ENCODE measurements at places on chromosomes 7 and 10. TPM values are rescaled to one million over a fixed set of nuclear protein-coding genes. Genes with fewer than 3 reads are reported as not detected.

The CLDN3 gene
- total RNA-seq, result not detected

The EBF3 gene
- total RNA-seq, result not detected

The CCDC6 gene
- 18.6 TPM for total RNA-seq

The GFRA1 gene
- total RNA-seq, result 49.4 TPM

The UCMA gene
- not detected for total RNA-seq

The POLR1F gene
- total RNA-seq, result 27.3 TPM

The PNLIPRP2 gene
- not detected for total RNA-seq

The ZSCAN21 gene
- total RNA-seq, result 7.4 TPM

The TFR2 gene
- total RNA-seq, result 1.6 TPM

DNA sequence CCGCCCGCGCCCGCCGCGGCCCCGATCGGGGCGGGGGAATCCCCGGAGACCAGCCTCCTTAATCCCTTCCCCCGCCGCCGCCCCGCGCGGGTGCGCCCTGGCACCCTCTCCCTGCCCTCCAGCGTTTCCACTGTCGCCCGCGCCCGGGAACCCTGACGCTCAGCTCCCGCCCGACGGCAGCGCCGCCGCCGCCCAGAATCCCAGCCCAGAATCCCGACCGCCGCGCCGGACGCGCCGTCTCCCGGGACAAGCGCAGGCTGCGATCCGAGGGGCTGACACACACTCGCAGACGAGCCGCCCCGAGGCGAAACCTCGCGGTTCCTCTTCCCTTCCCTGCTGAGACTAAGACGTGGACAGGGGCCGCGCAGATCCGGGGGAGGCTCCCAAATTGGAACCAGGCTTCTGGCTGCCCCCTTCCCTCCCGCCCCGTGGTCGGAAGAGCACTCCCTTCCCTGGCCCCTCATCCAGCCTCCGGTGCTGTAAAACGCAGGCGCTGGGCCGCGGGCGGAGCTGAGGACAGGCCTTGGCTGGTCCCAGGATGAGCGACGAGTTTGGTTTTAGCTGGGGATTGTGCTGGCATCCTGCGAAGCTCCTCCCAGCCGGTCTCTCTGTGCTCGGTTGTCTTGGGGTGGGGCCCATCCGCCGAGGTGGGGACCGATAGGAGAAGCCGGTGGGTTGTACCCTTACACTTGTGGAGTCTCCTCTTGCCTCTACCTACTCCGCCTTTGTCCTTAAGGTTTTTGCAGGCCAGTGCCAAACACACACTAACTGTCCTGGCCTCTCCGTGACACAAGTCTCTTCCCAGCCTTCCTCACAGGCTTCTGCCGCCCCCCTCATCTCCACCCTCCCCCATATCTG is 1.1 kb downstream of the MARVELD1 start:
- DNase-seq, result peak; percentile 75

- no peak for DNase-seq
These were observed 9.9 kb downstream of the RHEB start for GRCh38 chr7:151509670-151510333.

DNA sequence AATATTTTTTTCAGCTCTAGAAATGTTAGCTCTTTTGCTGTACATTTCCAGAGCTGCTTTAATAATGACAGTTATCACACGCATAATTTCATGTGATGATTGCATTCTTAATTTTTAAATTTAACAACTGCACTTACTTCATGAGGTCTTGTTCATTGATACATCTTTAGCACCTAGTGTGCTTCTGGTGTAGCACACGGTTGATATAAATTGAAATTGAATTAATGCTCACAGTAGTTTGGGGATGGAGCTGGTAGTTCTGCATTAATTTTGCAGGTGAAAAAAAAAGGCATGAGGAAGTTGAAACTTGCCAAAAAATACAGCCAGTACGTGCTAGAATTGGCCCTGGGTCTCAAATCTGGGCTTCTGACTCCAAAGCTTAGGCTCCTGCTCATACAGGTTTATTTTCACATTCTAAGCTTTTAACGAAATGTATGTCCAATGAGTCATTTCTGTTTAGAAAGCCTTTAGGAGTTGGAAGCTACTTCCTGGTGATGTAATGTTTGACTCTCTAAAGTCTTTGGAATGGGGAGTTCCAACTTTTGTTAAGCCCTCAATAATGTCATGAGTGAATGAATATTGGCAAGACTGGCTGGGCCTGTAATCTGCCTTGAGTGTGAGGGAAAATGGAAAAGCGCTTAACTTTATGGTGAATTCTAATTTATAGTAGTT is 62.5 kb downstream of the DAGLB start:
- peak; percentile 97 for DNase-seq

DNA sequence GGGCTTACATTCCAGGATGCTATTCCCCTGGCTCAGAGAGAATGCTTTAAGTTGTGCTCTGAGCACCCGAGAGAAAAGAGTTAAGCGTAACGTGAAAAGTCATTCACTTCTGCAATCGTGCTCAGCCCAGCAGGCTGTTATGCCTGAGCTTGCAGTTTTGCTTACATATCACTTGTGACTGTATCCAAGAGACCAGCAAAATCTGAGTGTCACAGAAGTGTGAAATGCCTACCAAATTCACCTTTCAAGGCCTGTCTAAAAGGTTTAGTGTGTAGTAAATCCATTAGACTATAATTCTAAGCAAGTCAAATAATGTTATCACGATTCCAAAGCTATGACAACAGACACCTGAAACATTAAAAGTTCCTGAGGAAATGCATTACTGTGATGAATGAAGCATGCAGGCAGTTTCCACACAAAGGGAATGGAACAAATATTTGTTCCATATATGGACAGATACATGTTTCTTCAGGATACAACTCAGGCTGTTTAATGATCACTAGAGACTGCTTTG is 20.1 kb downstream of the ITGB1 start:
- DNase-seq, result no peak

DNA sequence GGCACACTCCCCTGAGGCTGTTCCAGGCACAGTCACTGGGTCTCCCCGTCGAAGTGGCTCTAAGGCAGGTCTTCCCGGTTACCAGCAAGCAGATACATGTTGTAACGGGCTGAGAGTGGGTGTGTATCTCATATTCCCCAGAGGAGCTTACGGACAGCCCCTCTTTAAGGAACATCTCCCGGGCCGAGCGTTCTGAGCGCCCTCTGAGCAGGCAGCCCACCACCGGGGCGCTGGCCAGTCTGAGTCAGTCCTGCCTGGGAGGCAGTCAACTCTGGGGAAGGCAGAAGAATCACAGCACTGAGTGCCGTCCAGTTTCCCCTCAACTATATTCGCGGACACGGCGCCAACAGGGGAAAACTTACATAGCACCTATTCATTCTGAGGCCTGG is 117.4 kb downstream of the LHPP start:
- DNase-seq, result no peak

DNA sequence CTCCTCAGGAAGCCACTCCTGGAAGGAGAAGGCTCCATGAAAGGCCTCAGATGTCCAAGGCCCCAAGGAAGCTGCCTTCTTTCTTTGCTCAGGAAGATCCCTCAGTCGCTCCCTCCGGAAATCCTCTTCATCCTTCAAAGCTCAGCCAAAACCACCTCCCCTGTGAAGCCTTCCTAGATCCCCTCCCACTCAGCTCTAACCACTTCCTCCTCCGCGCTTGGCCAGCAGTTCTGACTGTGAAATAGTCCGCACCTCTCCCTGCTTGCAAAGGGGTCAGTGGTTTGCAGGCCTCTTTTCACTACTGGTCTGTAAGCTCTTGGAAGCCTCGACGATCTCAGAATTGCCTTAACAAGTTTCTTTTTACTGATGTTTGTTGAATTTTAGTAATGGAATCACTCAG is 23.9 kb downstream of the PYROXD2 start:
- DNase-seq, result no peak

DNA sequence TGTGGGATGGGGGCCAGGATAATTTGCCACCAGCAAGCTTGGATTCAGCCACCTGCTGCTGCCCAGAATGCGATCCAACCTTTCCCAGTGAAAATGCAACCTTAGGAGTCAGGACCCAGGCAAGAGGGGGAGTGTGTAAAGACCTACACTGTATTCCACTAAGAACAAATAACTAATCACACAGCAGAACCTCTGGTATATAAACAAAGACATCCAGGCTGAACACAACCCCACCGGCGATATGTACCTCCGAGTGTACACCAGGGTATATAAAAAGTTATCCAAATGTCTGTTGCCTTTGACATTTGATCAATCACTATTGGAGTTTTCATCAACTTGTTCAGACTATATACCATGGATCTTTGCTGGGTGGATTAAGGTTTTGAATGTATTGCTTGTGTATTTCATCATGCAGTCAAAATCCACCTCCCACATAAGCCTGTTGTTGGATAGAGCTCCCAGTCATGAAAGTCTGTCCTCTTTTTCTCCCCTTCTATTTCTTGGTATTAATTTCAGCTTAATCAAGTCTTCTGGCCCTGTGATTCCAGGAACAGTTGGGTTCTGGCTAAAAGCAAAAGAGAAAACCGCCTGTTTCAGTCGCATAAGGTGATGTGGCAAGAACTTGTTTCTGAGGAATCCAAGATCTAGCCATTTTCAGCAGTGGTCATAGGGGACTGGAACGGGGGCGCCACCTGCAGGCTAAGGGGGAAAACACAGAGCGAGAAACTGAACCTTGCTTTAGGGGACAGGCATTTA is 290.7 kb downstream of the CCDC3 start:
- peak; percentile 60 for DNase-seq

DNA sequence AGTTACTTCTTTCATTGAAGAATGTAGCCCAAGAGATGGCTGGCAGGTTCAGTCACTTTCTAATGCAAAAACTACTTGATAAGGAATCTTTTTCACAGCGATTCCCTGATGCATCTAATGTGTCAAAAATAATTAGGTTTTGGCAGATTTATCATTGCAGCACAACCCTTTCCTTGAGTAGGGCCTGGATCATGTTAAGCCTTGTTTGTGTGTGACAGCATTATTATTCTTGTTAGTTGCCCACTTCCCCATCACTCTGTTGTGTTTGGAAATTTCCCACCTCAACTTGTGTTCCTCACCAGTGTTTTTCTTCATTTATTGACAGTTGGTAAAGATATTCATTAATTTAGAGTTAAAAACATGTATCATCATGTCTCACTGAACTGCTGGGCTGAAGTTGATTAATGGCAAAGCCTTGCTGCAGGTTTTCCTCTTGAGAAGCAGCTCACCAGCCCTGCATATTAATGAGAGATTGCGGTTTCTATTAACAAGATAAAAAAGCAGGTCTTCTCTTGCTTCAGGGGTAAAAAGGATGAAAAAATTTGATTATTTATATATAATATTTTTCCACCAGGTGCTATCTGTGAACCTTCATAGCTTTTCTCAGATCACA is 233.3 kb upstream of the MDFIC start:
- no peak for DNase-seq

- DNase-seq, result peak; percentile 15
These were observed 483.9 kb downstream of the AUTS2 start for GRCh38 chr7:70082099-70082611.

DNA sequence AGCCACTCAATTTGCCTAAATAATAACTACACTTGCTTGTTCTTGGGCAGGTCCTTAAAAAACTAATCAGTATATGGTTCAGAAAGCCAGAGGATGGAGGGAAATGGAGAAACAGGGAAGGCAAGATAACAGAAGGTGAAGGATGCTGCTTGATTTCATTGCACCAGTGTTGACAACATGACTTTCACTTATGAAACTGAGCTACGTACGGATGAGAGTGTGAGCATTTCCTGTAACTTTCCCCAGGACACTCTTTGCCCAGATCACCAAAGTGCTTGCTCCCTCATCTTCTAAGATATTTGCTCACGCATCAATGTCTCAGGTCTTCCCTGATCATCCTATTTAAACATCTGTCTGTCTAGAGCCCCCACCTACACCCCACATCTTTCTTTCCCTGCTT is 37.4 kb downstream of the SLC35B4 start:
- DNase-seq, result no peak

DNA sequence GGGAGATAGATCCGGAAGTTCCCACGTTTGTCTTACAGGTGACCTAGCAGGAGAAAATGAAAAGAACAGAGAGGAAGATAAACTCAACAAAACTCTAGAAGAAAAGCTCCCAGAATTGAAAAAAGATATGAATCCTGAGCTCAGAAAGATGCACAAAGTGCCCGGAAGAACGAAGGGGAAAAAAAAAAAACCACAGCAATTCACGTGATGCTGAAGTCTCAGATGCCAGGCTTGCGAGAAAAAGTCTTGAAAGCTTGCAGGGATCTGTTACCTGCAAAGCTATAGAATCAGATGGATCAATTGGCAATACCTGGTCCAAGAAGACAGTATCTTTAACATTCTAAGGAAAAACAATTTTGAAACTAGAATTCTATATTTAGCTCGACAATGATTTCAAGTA is 33.5 kb downstream of the CARD11 start:
- no peak for DNase-seq

GRCh38 chr7:151875942-151876898 is 695 bp downstream of the PRKAG2 start:
- DNase-seq, result peak; percentile 31

- DNase-seq, result no peak
These were observed 15.6 kb downstream of the FOXL3 start for GRCh38 chr7:305410-306151.

GRCh38 chr10:7513936-7514335 is 103.1 kb upstream of the SFMBT2 start:
- no peak for DNase-seq

DNA sequence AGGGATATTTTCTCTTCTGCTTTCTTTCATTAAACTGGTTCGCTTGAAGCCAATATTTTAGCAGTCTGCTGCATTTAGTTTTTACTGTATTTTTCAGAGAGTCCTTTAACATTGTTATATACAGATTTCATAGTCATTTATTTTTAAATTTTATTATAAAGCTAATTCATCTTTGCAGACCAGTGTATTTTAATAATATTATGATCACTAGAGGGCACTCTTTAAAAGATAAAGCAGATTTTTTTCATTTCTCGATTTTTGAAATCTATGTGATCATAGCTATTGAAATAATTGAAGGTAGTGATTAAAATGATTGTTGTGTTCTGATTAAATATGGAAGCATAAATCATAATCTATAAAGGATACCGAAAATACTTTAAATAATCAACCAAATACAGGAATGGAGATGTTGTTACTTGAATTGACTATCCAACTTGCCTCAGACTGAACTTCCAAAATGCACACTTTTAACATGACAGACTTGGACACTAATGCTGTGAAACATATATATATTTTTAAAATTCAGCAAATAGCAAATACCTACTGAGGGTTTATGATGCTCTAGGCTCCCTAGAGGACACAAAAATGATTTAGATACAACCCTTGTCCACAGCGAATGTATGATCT is 35.2 kb downstream of the ST7 start:
- DNase-seq, result no peak

DNA sequence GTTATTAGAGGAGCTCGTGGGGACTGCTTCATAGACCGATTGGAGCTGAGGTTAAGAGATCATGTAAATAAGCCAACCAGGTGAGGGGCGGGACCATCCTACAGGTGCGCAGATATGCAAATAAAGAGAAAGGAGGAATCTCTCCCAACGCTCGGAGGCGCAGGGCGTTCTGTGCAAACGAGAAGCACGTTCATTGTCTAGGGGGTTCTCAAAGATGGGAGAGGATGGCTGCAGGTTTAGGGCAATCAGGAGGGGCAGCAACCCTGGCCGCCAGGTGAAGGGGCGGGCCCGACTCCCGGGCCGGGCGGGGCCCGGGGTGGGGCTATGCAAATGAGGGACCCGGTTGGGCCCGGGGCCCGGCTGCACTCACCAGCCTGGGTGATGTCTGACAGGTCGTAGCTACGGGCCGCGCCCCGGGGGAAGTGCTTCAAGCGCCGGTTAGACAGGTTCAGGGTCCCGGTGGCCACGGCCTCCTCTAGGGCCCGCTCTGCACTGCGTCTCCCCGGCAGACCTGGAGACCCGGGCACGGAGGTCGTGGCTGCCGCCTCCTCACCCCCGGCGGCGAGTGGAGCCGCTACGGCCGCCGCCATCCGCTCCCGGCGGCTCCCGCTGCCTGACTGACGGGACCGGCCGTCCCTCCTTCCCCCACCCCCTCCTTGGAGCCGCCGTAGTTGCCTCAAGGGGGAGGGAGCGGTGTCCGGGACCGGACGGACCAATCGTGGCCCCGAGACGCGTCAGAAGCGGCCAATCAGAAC is at the start of gene LRCH4:
TSS of gene LRCH4 (minus strand) at position 619 of the 755 bp plus-strand sequence. CDS start at position 590, 29 bp downstream.
- DNase-seq, result peak; percentile 38
